ENCODE measurements at places on chromosomes 16 and 17.

DNA sequence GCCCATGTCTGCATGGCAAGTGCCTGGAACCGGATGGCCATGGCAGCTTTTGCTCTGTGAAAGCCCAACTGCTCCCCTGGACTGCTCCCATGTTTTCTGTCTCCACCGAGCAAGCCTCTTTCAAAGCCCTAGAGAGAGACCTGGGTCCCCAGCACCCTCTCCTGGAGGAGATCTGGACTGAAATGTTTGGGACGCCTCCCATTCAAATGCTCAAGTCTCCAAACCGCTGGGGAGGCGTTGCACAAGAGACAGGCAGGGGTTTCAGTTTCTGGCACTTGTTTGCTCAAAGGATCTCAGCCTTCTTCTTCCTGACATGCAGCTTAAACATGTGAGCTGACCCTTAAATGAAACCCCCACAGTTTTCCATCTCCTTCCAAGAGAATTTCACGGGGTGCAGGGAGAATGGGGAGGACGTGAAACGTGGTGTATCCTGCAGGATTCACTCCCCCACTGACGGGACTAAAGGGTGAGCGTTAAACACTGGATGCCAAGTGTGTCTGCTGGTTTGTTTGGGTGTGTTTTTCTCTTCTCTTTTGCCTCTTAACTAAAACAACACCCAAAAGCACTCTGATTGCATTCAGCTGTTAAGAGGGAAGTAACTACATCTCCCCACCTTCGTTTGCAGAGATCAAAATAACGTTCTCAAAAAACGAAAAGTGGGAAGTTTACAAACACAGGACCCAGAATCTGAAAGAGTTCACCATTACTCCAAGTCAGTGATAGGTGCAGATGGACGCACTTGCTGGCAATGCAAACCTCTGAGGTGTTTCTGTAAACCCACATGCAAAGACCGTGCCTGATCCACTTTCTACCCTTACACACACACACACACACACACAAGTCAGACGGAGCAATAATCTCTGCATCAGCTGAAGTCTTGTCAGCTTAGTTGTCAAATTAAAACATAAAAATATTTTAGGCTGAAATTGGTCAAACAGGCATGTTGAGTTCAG is 256.9 kb downstream of the C16orf95 start:
- no peak for DNase-seq

GRCh38 chr17:65058146-65058545 is 1.6 kb upstream of the GNA13 start:
- no peak for DNase-seq

- DNase-seq = no peak
Observed at GRCh38 chr17:83110735-83111134, 31.3 kb downstream of the METRNL start.

- peak; percentile 58 for DNase-seq
Observed at GRCh38 chr17:32319548-32319905, 22.4 kb downstream of the C17orf75 start.

DNA sequence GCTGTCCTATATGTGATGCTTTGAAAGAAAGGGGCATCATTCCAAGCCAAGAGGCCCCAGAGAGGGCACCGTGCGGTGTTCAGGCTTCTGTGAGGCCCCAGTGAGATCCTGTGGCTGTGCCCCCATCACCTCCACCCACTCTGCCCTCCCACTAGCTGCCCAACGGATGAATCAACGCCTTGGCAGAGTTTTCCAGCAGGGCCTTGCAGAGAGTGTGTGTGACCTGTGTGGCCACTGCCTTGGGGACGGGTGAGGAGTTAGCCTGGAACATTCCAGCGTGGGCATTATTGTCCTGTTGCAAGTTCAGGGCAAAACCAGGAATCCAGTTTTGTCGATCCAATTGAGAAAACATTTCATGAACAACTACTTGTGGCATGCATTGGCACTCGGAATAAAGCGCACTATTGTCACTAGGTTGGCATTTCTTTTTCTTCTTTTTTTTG is 53.7 kb downstream of the SF3B3 start:
- no peak for DNase-seq

- DNase-seq = no peak
Observed at GRCh38 chr16:70678121-70678897, 7.5 kb downstream of the MTSS2 start.

DNA sequence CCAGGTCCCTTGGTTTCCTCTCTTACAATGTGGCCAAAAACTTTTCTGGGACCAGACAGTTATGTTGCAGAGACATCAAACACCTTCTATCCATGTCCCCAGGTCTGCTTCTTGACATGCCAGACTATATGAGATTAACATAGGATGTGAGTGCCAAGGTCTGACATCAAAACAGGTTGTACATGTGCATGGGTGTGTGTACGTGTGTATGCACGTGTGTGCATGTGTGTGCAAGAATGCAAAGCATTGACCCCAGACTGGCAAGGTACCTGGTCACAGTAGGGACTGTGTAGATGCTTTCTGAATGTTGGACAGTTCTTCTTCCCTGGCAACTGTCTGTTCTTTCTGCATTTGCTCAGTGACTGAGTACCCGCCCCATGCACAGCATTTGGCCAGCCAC is 85.6 kb downstream of the NDE1 start:
- DNase-seq = no peak

- no peak for DNase-seq
Observed at GRCh38 chr16:88395669-88396584, 13.2 kb downstream of the ZNF469 start.

DNA sequence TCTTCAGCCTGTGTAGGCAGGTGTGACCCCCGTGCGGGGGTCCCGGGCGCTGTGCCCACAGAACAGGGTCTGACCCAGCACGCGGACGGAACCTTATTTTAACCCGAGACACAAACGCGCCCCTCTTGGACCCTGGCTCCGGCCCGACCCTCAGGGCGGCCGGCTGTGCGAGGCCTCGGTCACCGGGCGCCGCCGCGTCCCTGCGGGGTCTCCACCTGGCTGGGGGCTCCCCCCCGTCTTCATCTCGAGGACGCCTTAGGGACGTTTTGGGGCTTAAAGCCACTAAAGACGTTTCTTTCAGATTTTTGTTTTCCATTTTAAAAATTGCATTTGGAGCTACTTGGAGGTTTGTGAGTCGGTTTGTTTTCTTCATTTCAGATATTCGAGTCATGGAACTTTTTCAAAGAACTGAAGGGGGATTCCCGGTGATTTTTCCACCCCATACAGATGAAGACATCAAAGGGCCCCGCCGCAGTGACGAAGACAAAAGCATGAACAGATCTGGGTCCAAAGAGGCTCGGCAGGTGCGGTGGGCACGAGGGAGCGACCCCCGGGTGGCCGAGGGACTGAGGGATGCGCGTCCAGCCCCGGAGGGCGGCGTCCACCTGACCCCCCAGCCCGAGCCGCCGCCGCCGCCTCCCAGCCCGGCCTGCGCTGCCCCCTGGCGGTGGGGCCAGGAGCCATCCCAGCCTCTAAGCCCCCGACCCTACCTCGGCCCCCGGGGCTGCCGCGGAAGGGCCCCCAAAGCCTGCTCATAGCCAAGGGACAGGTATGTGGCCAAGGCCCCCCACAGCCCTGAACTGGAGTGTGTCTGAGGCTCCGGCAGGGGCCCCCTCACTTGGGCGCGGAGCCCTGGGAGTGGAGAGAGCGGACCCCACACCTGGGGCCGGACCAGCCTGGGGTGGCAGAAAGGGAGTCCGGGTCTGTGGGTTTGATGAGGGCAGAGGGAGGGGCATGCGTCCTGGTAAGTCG is 3.8 kb upstream of the CD7 start:
- peak; percentile 81 for DNase-seq

DNA sequence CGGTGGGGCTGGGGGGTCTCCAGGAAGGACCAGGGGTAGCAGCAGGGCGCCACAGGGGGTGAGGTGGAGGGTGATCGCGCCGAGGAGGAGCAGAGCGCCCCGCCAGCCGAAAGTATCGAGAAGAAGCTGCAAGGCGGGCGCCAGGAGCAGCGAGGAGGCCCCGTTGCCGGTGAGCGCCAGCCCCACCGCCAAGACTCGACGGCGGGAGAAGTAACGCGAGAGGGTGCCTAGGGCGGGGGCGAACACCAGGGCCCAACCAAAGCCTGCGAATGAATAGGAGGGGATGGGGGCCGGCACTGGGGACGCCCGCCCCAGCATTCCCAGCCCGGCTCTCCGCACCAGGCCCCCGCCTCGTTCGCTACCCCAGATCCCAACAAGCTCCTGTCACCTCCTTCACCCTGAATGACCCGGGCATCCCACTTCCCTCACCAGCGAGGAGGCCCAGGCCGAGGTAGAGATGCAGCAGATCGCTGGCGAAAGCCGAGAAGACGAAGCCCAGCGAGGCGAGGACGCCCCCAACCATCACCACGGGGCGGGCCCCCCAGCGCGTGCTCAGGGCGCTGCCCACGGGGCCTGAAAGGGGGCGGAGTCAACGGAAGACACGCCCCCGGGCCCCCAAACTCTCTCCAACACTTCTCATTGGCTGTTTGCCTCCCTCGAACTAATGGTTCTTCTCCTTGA is 1.3 kb downstream of the SLC16A11 start:
- DNase-seq = no peak

DNA sequence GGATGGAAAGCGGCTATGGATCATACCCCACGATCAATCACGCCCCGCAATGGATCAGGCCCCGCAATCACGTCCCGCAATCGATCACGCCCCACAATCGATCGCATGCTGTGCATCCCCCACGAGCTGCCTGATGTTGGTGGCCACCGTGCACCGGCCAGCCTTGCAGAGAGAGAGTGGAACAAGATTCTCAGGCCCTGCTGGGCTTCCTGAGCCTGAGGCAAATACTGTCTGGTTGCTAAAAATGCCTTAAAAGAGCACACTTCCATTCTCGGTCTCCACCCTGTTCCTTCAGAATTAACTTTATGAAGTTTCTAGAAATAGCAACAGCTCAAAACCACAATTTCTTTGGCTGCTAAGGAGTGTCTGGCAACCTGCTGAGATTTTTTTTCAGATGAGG is 81.5 kb downstream of the VPS53 start:
- DNase-seq = no peak

GRCh38 chr17:57107498-57108101 is 22.6 kb downstream of the AKAP1 start:
- no peak for DNase-seq

GRCh38 chr16:10907757-10908045 is 30.7 kb downstream of the CIITA start:
- no peak for DNase-seq

DNA sequence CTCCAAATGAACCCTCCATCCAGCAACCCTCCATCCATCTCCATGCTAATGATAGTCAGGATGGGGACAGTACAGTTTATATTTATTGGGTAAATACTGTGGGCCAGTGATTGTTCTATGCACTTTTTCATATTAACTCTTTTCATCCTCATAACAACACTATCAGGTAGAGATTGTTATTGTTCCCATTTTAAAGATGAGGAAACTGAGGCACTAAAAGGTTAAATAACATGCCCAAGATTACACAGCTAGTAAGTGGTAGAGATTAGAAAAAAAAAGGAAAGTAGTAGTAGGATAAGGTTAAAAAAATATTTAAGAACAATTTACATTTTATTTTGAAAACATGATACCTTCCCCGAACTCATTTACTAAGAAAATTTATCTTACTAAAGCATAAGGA is 21.9 kb upstream of the SUPT4H1 start:
- no peak for DNase-seq

GRCh38 chr17:73278465-73279453 is 17.1 kb upstream of the CPSF4L start:
- no peak for DNase-seq

GRCh38 chr17:78343543-78344201 is 16.2 kb downstream of the SOCS3 start:
- DNase-seq = peak; percentile 47
